ENCODE measurements at places on chromosomes 6 and 20.

DNA sequence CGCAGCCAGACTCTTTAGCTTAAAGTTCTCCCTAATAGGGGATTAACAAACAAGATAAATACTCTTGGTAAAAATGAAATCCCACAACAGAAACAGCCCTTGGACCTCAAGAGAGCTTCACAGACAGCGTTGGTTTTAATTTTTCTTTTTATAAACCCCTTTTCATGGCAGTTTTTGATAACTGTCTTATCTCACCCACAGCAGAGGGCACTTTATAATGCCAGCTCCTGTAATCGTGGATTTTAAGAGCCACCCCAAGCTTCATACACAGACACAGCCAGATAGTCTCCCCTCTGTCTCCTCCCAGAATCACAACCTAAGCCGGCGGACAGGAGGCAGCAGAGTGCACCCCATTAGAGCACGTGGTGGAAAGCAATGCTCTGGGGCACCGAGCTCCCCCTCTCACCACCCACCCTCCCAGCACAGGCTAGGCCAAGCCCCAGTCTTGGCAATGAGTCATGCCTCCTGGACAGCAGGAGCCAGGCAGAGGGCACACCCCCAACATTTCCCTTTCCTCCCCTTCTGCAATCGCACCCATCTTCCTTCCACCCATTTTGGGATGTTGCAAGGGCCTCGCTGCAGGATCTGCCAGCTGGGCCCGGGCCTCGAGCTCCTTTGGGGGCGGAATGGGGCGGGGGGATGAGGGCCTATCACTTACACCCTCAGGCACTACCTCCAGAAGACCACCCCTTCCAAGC is 2.4 kb downstream of the JAG1 start:
- DNase-seq: peak; percentile 92

GRCh38 chr6:11756292-11756691 is 22.3 kb downstream of the ADTRP start:
- DNase-seq: no peak

- DNase-seq: no peak
Measured at GRCh38 chr20:48393737-48394314, 434.0 kb downstream of the PREX1 start.

DNA sequence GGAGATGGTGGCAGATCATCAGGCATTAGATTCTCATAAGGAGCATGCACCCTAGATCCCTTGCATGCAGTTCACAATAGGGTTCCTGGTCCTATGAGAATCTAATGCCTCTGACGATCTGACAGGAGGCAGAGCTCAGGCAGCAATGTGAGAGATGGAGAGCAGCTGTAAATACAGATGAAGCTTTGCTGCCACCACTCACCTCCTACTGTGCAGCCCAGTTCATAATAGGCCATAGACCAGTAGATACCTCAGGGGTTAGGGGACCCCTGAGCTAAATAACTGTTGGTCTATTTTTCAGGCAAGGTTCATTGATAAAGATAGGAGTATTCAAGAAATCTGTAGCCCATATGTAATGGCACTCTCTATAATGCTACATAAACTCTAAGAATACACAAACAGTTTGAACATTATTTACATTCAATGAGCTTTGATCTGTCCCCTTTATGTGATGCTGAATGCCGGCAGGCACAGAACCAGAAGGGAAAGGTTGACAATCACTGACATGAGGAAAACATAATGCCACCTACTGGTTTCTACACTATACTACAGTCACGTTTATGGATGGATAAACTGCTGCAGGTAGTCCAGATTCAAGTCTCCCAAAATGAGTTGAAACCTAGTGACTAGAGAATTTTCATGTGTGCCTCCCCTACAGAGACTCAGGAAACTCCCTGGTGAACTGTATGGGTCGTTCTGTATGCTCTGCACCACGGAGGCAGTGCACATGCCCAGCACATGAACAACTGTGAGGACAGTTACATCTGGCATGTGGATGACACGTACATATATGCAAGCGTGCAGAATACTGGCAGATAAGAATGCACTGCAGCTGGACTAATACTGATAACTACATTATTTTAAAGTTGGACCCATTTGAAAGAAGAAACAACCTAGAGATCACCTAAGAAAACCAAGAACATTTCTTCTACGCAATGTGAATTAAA is 72.0 kb downstream of the DST start:
- DNase-seq: peak; percentile 49

DNA sequence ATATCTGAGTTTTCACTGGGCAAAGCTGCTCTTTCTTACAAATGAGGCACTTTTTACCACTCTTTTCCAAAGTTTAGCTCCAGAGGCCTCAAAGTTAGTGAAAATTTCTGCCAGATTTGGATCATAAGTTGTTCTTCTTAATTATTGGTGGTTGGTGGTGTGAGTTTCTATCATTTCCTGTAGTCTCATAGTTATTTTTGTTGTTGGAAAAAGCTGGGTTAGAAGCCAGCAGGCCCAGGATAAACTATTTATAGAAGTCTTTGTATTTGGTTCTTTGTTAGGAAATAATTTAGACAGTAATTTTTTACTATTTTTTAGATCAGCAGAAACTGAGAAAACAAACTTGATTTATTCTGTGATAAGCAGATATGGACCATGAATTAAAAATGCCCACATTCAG is 10.6 kb downstream of the PFDN4 start:
- DNase-seq: no peak

- DNase-seq: no peak
Measured at GRCh38 chr6:4100655-4101054, 21.7 kb upstream of the FAM217A start.

DNA sequence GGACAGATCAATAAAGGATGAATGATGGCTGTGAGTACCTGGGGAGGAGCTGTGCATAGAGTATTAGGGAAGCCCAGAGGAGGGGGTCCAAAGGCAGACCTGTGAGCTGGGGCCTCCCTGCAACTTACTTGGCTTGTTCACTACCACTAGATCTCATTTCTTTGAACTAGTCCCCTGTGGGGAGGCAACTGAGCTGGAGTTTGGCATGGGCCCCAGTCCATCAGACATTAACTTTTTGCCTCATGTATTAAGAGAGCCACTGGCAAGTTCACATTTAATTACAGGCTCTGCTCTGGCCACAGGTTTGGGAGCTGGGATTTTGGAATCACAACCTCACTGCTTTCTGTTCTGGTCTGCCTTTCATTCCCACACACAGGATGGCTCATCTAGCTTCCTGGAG is 254.1 kb downstream of the PRL start:
- no peak for DNase-seq

- DNase-seq: no peak
Measured at GRCh38 chr6:168333491-168333890, 13.9 kb upstream of the DACT2 start.

DNA sequence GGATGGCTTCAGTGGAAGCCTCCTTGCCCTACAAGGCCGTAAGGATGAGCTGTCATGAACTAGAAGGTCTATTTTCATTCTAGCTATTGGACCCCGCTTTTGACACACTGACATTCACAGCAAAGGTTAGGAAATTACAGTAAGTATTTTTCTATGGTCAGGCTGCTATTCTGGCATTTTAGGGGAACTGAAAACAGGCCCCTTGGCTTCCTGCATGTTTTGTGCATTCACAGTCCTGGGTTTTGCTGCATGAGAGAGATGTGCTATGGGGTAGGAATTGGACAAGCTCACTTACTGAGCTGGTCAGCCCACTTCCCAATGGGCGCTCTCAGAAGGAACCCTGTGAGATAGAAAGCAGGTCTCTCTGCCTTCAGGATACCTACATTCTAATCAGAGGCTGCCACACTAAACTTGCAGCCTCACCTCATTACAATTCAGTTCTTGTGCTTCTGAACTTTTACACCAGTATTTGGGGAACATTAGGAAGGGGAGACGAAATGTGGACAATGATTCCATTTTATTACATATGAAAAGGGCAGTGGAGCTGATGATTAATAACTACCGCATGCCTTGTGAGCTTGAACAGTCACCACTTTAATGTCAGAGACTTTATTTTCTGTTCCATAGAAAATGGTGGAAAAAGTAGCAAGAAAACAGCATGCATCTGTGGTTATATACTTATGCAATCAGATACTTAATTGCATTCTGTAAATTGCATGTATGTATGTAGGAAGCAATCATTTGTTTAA is 86.6 kb upstream of the TAB2 start:
- no peak for DNase-seq

- DNase-seq: no peak
Measured at GRCh38 chr6:150392452-150393220, 23.8 kb downstream of the IYD start.

DNA sequence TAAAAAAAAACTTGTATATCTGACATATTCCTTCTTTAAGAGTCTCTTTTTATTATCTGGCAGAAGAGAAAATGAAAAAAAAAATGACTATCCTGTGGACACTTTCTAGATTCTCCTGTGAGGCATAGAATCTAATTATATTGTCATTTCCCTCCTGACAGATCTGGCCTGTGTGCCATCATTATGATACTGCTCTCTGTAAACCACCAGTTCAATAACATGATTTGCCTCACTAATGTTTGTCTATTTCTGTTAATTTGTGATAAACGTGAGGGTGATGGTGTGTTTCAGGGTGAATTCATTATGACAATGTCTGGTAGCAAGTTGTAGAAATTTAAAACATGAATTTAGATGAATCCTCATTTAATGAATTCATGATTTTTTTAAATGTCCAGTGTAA is 844.5 kb upstream of the ADGRB3 start:
- no peak for DNase-seq

DNA sequence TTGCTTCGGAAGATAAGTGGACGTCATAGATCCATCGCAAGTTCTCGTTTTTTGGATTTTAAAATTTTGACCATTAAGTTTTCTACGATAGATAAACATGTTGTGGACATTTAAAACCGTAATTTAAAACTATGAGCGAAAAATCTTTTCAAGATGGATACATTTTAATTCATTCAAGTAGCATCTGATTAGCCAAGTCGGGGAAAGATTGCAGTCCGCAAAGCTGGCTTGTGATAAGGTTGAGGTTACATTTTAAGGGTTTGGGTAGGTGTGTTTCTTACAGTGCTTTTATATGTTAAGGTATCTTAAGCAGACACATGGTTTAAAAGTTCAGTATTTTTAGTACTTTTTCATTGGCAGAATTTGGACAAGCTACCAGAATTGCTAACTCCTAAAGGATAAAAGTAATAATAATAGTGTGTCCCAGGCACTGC is 1.2 kb downstream of the WTAP start:
- DNase-seq: peak; percentile 27

DNA sequence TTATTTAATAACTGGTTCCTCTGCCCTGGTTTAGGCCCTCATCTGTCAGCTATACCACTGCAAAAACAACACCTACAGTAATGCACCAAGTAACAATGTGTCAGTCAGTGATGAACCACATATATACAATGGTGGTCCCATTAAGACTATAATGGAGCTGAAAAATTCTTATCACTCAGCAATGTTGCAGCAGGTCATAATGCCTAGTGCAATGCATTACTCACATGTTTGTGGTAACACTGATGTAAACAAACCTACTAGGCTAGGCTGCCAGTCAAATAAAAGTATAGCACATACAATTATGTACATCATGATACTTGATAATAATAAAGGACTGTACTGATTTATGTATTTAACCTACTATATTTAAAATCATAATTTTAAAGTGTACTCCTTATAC is 31.3 kb downstream of the RARS2 start:
- peak; percentile 66 for DNase-seq

DNA sequence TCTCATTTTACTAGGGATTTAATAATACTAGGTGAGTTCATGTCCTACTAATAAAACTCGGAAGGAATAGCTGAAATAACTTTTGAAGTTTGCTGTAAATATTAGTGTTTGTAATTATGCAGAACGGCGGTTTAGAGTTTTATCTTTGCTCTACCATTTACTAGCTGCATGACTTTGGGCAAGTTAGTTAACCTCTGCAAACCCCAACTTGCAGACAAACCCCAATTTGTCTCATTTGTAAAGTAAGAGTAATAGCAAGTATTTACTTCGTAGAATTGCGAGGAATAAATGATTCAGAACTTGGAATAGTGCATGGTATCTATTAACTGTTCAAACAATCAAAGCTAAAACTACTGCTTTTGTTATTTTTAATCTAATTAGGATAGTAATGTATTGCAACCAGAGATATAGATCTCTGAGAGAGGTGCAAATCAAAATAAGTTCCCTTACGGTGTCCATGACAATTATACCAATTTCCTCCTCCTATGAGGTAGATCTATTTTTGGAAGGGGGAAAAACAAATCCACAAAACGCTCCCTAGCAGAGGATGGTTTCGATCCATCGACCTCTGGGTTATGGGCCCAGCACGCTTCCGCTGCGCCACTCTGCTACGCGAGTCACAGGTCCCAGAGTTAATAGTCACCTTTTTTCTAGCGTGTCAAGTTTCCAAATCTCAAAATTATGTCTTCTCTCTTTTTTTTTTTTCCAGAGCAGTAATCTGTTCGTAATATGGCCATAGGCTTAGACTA is 35.1 kb upstream of the BTN3A2 start:
- peak; percentile 61 for DNase-seq

DNA sequence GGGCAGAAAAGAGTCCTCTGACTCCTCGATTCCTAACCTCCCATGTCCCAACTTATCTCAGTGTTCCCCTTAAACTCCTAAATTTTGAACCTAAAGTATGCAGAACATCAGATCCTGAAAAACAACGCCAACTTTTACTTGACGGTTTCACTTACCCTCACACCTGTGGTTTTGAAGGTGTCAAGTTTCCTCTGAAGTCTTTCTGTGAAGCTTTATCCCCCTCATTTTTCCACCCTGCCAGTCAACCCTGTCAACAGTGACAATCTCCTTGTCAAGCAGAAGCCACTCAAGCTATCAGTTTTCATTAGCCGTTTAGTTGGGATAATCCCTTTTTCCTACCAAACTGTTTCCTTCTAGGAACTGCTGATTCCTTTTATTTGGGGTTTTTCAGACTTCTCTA is 245.4 kb upstream of the PREP start:
- DNase-seq: no peak

DNA sequence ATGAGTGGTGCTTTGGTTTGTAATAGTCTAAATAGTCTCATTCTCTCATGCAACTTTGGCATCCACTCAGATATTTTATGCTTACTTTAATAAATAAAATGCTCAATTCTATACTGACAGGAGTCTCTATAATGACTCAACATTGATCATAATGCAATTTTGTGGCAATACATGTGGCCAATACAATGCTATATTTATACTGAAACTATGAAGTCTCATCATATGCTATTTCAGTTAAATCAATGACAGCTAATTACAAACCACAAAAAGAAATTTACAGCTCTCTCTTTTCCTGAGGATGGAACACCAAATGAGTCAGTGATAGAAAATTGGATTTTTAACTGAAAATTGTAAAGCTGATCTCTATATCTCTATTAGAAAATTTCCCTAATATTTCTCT is 77.1 kb downstream of the WASF1 start:
- DNase-seq: no peak

- DNase-seq: no peak
Measured at GRCh38 chr20:13659288-13659687, 20.6 kb upstream of the TASP1 start.

DNA sequence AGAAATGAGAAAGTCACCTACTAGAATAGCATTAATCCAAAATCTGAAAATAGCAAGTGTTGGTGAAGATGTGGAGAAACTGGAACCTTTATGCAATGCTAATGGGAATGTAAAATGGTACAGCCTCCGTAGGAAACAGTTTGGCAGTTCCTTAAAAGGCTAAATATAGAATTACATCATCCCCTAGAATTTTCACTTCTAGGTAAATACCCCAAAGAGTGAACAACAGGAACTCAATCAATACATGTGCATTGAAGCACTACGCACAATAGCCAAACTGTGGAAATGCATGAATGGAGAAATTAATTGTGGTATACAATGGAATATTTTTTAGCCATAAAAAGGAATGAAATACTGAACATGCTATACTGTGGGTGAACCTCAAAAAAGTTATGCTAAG is 982.0 kb upstream of the FLRT3 start:
- DNase-seq: no peak

GRCh38 chr6:70863343-70863742 is 93.5 kb downstream of the B3GAT2 start:
- no peak for DNase-seq

Measured in mesenchymal stem cell (in vitro differentiated cells and primary cell).